Kidney capillary endothelial cell (primary cell): ENCODE measurements at places on chromosomes 11 and 22.

DNA sequence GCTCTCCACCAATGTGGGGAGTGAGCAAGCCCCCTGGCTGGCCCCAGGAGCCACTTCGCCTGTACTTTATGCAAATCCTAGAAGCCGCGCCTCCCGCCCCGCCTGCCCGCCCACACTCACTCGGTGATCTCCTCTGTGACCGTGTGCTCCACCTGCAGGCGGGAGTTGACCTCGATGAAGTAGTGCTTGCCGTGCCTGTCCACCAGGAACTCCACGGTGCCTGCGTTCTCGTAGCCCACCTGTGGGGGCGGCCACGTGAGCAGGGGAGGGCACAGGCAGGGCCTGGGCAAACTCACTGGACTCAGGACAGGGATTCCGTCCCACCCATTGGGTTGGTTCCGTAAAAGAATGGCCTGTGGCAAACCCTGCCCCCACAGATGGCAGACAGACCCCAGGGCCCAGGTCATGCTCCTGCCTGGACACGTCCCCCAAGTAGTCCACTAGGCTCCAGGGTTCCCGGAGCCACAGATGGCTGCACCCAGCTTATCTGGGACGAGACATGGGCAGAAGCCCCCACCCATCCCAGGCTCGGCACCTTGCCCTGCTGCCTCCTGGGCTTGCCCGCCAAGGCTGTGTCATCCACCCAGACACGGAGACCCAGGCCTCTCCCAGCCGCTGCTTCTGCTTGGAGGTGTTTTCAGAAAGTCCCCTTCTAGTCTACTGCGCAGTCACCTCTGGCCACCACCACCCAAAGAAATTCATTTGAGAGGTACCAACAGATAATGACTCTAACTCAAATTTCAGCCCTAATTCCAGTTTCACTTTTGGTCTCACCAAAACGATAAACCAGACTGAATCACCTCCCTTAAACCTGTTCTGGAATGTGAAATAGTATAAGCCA lies 12.1 kb downstream of the LRFN4 start:
- DNase-seq = no peak

DNA sequence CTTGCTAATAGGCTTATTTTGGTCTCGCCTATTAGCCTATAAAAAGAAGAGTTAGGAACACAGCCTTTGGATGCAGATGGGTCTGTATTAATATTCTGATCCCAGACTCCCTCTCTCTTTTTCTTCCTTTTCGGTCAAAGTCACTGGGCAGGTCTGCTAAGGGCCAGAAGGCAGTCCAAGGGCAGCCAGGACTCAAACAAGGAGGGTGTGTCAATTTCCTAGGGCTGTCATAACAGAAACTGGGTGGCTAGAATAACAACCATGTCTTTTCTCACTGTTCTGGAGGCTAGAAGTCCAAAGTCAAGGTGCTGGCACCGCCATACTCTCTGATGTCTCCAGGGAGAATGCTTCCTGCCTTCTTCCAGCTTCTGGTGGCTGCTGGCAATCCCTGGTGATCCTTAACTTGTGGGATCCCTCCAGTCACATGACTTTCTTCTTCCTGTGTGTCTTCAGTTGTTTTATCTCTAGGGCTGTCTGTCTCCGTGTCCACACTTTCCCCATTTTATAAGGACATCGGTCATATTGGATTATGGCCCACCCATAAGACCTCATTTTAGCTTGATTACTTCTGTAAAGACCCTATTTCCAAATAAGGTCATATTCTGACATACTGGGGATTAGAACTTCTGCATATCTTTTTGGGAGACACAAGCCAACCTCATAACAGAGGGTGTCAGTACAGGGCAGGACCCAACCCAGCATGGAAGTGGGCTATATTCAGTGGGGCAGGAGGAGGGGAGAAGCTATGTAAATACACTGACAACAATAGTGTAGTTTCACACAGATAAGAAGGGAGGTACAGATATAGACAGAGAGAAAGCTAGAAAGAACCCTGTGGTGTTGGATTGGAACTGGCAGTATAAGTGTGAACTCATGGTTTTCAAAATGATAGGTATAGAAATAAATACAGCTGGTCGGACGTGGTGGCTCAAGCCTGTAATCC lies 5.9 kb upstream of the CSF2RB start:
- no peak for DNase-seq

GRCh38 chr11:98625526-98625925 lies 395.2 kb upstream of the CNTN5 start:
- DNase-seq = no peak

DNA sequence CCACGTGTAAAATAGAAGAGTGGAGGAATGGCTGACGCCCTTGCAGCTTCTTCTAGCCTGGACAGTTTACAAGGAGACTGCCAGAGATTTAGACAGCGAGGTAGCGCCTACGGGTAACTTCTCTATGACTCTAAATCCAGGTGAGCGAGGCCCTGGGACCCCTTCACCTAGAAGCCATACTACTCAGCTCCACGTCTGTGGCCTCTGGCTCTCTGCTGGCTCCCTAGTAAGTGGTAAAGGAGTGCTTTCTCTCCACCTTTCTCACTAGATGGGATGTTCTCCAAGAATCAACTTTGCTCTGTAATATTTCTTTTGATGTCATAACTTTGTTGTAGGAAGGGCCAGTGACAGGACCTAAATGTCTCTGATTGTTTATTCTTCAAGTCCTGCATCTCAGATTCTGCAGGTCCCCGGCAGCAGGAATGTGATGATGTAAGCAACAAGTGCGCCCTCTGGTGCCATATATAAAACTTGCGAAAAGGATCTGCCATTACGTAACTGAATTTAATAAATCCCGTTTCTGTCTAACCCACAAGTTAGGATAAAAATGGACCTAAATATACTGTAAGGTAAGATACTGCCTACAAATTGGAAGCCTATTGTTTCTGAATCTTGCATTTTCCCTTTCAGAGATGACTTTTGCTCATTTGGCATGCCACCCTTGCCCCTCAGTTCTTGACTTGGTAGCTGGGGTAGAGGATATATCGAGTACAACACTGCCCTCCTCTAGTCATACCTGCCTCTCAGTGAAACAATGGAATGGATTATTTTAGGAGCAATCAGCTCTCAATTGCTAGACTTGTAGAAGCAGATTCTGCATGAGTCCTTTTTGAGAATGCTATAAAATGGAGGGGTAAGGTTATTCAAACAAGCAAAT lies 11.0 kb upstream of the PTPN5 start:
- DNase-seq = peak; percentile 59

GRCh38 chr11:111455291-111456085 lies 56.7 kb downstream of the BTG4 start:
- DNase-seq = no peak

GRCh38 chr11:94948070-94948617 lies 25.2 kb downstream of the CWC15 start:
- DNase-seq = no peak

GRCh38 chr22:35220221-35220620 lies 37.1 kb upstream of the HMGXB4 start:
- DNase-seq = no peak

DNA sequence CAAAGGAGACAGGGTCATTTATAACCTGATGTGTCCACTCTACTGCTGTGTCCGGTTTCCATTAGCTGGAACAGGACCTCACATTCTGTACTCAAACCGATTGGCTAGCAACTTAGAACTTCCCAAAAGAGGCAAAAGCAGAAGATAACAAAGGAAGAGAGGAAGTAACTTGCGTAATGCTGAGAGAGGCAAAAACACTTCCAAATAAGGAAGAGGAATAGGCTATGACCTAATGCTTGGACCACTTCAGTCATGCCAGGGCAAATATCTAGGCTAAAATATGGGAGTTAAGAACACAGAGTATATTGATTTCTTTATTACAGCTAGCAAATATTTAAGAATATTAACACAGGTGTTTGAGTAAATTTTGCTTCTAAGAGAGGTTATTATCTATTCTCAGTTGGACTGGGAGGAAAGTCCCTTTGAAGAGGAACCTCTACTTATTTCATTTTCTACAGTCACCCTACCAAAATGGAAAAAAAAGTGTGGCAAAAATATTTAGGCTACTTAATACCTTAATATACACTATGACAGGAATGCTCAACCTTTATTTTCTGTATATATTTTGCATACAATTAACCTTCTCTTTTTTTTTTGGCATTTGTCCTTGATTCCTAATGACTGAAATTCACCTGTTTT lies 499.8 kb upstream of the CHORDC1 start:
- no peak for DNase-seq

GRCh38 chr11:44654057-44654456 lies 72.7 kb upstream of the TSPAN18 start:
- DNase-seq = no peak

- no peak for DNase-seq
Measured at GRCh38 chr11:90704510-90704909, 481.7 kb upstream of the CHORDC1 start.

DNA sequence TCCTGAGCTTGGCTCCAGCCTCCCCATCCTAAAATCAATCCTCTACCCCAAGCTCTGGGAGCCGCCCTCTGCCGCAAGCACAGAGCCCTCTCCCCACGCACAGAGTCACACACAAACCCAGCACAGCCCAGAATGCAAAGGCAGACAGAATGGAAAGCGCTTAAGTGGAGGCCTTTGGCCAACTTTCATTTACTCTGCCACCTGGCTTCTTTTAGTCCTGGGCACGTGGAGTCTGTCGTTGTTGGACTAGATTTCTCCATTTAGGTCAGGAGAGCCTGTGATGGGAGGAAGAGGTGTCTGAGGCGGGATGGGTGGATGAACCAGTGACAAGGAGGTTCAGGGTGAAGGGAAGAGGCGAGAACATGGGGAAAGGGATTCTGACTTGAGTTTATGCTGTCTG lies 191.7 kb downstream of the DSCAML1 start:
- no peak for DNase-seq

- DNase-seq = no peak
Measured at GRCh38 chr11:131723088-131723487, 352.7 kb downstream of the NTM start.

- no peak for DNase-seq
Measured at GRCh38 chr11:104098132-104098531, 61.7 kb downstream of the DDI1 start.

- DNase-seq = no peak
Measured at GRCh38 chr11:57310630-57311086, 14.1 kb downstream of the TNKS1BP1 start.

DNA sequence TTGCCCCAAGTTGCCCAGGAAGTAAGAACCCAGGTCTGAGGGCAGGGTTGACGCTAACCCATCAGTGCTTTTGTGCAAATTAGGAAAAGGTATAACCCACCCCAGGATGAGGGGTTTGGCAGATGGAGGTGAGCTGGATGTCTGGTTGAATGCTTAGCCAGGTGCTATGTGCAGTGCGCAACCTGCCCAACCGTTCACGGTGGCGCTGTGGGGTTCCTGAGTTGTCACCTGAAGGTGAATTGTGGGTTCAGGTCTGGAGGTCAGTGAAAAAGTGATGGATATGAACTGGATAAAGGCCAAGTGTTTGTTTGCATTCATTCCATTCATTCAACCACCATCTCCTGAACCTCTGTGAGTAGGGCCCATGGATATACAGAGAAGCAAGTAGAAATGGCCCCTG lies 14.3 kb upstream of the LGALS2 start:
- no peak for DNase-seq

DNA sequence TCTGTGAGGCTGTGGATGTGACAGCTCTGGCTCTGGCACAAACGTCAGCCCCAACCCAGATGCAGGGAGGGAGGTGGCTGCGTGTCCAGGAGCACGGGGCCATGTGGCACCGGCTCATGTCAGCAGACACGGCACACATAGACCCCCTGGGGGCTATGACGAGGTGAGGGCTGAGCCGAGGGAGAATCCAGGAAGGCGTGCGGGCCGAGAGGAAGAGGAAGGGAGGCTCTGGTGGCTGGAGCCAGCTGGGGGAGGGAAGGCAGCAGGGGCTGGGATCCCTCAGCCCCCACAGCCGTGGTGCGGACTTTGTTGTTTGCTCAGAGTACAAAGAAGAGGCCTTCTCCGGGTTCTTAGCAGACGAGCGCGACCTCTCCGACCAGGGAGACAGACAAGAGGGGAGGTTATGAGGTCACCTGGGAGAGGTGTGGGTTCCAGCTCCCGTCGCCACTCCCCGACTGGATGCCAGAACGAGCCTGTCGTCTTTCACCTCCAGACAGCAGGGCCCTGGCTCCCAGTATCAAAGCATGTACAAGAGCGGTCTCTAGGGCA lies 46.1 kb downstream of the CDKN1C start:
- no peak for DNase-seq

DNA sequence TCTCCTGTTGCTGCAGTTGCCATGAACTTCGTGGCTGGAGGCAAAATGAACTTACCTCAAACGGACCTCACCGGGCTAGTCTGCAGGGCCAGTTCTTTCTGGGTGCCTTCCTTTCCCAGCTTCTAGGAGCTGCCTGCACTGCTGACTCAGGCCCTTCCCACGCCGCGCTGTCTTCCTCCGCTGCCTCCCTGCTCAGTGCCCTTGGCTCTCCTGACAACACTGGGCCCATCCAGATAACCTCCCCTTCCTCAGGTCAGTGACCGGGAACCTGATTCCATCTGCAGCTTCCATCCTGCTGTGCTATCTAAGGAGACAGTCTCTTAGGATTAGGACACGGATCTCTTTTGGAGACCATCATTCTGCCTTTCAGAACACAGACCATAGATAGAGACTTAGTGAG lies 19.3 kb downstream of the MOB2 start:
- DNase-seq = no peak

DNA sequence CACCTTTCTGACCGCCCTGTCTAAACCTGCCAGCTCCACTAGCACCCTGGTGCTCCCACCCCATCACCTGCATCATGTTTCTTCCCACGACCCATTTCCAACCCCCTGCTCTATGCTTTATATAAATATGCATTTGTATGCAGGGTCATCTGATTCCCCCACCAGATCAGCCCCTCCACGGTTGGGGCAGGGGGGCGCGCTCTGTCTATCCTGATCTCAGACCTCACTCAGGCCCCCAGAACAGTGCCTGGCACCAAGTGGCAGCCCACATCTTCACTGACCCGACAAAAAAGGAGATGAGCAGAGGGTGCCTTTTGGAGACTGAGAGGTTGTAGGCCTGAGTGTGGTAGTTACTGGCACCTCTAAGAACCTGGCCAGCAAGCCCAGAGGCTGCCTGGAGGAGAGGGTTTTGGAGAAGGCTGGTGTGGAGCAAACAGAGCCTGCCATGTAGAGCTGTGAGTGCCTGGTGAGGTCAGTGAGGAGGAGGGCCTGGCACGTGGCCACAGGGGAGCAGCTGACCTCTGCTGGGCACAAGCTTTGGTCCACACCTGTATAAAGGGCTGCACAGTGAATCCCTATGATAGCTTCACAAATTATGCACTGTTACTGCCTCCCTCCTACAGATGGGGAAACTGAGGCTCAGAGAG lies 86.3 kb upstream of the RTL6 start:
- DNase-seq = no peak

- no peak for DNase-seq
Measured at GRCh38 chr11:132862137-132862536, 670.2 kb downstream of the OPCML start.

- DNase-seq = no peak
Measured at GRCh38 chr11:47514825-47515647, 37.9 kb downstream of the CELF1 start.

GRCh38 chr11:57904376-57904775 lies 119.3 kb upstream of the OR9Q1 start:
- no peak for DNase-seq
